ENCODE measurements at places on chromosomes 1 and 21. TPM values are rescaled to one million over a fixed set of nuclear protein-coding genes. Genes with fewer than 3 reads are reported as not detected.

DNA sequence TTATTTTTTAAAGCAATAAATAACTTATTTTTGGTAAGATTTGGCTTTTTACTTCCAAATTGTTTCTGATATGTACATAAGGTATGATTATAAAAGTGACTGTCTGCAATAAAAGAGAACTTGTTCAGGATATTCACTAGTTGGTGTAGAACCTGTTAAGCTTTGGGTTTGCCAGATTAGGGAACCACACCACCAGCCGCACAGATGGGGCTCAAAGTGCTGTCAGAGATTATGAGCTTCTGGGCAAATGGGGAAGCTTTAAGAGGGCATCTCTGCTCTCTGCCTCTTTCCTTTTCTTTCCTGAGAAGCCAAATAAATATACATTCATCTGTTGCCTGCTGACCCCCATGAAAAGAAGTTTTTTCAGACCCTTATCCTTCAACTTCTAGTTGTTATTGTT, 25.4 kb downstream of the IVNS1ABP start:
- DNase-seq, result no peak

- DNase-seq, result peak; percentile 94
Measured at GRCh38 chr1:52574594-52574993, 21.7 kb upstream of the TUT4 start.

DNA sequence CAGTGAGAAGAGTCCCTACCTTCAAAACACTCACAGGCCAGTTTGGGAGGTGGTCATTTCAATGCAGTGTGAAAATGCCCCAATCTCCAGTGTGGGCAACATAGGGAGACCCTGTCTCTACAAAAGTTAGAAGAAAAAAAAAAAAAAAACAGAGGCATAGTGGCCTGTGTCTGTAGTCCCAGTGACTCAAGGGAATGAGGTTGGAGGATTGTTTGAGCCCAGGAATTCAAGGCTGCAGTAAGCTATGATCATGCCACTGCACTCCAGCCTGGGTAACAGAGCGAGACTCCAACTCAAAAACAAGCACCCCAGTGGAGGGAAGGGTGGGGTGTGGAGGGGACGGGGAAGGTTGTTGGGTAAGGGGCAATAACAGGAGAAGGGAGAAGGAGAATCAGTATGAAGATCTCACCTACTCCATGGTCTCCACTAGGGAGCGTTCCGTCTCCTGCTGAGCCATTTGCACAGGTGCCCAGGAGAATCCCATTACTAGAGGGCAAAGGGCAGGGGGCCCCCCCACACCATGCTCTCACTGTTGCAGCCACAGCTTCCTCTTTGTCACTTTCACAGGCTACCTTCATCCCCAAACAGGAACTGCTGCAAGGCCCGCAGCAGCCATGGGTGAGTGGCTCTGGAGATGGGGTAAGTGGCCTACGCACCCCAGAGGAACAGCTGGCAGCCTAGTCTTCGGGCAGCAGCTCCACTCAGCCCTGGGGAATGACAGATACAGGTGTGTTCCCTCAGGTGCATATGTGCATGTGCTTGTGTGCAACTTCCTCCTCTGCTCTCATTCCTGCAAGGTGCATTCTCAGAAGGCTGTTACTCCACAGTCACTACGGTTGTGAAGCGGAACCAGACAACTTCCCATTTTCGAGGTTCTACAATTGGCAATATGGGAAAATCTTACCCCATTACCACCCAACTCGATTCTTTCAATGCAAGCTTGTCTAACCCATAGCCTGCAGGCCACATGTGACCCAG, 87.9 kb upstream of the LYST start:
- no peak for DNase-seq

The PALMD gene
- total RNA-seq, result 8.2 TPM

- no peak for DNase-seq
Measured at GRCh38 chr1:15257309-15257708, 10.3 kb downstream of the FHAD1 start.

The RPS27 gene
- 2,544 TPM for total RNA-seq

- no peak for DNase-seq
Measured at GRCh38 chr21:31221043-31221442, 123.0 kb downstream of the TIAM1 start.

The SNX27 gene
- total RNA-seq, result 25.1 TPM

The FALEC gene
- total RNA-seq, result 0.73 TPM

- peak; percentile 35 for DNase-seq
Measured at GRCh38 chr1:177172866-177173265, 2.1 kb downstream of the BRINP2 start.

DNA sequence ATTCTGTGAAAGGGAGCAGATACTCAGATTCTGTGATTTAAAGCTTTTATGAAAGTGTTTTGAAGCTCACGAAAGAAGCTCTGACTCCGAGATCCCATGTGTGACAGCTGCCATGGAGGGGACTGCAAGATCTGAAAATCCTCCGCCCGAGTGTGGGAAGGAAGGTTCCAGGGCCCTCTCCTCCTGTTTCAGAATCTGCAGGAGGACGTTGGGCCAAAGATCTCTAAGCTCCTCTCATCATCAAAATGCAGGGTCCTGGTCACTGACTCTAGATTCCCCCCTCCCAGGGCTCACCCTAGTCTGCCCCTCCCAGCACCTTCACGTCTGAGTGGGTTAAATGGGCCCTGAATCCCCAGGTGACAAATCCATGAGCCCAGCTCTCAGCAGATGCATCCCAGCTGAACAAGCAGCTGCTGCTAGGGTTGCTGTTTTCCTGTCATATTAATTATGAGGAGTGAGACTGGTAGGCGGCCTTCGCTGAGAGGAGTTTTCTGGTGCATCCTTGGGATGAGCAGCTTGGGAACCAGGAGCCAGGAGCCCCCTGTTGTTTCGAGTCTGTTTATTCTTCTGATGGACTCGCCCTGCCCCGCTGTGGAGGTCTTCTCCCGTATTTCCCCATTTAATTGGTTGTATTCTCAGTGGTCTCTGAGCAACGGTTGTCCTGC, 402.0 kb downstream of the MATN1 start:
- DNase-seq, result no peak

GRCh38 chr1:109484519-109484975, 842 bp downstream of the ATXN7L2 start:
- DNase-seq, result no peak

DNA sequence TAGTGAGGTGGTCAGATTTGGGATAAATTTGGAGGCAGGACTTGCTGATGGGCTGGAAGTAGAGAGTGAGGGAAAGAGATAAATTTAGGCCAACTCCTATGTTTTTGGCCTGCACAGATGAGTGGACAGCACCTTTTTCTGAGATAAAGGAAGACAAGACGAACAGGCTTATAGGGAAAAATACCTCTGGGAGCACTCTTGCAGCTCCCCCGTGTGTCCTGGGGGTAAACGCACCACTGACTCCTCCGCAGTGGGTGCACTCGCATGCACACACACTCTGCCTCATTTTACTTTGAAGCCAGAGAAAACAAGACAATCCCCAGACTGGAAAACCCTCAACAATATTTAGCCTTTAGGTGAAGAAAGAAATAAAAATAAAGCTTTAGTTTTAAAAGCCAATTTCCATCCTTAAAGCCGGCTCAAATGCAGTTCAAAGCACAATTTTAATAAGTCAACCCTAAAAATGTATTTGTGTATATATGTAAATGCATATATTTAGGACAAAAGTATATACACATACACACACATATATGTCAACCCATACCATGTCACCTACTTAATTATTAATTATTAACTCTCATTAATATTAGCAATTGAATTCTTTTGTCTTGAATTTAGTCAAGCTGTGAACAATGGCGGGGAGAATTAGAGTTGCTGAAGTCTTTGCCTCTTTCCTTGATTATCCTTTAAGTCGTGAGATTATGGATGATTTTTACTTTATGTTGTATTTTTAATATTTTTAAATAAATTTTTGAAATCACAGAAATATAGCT, 341.8 kb downstream of the ZNF326 start:
- no peak for DNase-seq

DNA sequence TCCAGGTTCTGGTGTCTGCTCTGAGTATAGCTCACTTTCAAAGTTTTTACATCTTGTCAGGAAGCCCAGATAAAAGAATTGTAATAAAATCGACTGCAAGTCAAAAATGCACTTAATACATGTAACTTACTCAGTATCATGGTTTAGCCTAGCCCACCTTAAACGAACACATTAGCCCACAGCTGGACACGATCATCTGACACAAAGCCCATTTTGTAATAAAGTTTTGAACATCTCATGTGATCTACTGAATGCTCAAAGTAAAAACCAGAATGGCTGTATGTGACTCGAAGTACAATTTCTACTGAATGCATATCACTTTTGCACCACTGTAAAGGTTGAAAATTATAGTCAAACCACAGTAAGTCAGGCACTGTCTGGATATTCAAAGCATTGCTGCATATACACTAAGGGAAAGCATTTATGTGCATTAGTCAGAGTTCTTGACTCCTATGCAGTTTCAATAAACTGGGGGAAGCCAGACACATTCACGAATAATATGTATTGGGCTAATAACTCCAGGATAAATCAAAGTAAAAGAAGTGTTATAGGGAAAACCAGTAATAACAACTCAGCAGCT, 12.2 kb upstream of the TDRD10 start:
- no peak for DNase-seq

DNA sequence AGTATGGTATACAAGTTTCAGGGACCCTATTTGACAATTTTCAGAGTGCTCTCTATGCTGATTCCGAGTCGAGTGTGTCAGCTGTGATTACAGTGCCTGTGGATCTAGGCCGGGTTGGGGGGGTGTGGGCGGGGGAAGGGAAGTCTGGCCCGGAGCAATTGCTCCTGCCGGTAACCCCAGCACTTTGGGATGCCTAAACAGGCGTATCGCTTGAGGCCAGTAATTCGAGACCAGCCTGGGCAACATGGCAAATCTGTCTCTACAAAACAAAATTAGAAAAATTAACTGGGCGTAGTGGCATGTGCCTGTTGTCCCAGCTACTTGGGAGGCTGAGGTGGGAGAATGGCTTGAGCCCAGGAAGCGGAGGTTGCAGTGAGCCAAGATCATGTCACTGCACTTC, 1.6 kb upstream of the IL10RB start:
- DNase-seq, result no peak

DNA sequence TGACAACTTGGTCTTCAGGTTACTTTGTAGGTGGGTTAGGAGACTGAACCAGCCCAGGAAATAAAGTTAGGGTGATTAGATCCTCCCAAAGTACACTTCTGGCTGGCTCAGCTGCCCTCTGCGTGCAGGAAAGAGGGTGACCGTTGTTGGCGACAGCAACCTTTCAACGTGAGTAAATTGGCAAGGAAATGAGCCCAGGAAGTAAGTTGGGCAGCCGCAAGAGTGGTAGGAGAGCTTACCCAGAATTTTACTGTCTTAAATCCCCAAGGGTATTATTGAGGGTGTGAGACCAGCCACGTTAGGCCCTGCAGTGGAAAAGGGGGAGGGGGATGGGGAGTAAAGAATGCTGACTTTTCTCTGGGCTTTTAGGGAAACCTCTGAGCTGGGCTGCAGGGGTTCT, 1.6 kb downstream of the TENT5C start:
- peak; percentile 71 for DNase-seq

DNA sequence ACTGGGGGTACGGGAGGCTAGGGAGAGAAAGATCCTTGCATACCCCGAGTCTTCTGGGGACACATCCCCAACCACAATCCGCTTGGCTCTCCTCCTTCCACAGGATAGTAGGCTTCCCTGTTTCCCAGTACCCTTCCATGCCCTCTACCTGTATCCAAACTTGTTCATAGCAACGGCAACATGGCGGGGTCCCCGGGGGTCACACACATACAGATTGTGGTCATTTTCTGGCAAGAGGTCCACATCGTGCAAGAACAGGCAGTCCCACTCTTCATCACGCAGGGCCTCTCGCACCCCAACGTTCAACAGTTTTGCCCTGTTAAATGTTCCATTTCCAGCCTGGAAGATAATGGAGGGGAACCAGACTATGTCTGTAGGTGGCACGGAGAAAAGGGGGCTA, 3.6 kb downstream of the B4GALT3 start:
- no peak for DNase-seq

DNA sequence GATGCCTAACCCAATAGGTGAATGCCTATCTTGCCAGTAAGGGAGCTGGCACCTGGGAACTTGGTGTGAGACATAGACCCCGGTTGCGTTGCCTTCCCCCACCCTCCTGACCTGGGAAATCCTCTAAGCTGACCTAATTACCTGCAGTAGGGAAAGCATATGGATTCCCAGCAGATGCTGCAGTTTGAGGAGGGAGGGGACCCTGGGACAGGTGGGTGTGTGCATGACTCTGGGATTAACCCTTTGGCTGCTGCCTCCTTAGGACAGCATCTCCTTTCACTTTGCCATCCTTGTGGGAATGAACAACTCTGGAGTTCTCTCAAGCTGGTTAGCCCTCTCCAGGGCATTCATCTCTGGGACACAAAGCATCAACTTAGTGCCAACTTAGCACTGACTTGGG, 16.4 kb upstream of the NFASC start:
- DNase-seq, result no peak

GRCh38 chr1:55040933-55041494, 1.7 kb downstream of the PCSK9 start:
- no peak for DNase-seq

GRCh38 chr1:21894034-21894881, 42.9 kb downstream of the HSPG2 start:
- DNase-seq, result no peak

The RGS8 gene
- not detected for total RNA-seq

The NKAIN1 gene
- total RNA-seq, result 0.18 TPM

- DNase-seq, result peak; percentile 39
Measured at GRCh38 chr1:117150316-117150715, 28.8 kb upstream of the TRIM45 start.

DNA sequence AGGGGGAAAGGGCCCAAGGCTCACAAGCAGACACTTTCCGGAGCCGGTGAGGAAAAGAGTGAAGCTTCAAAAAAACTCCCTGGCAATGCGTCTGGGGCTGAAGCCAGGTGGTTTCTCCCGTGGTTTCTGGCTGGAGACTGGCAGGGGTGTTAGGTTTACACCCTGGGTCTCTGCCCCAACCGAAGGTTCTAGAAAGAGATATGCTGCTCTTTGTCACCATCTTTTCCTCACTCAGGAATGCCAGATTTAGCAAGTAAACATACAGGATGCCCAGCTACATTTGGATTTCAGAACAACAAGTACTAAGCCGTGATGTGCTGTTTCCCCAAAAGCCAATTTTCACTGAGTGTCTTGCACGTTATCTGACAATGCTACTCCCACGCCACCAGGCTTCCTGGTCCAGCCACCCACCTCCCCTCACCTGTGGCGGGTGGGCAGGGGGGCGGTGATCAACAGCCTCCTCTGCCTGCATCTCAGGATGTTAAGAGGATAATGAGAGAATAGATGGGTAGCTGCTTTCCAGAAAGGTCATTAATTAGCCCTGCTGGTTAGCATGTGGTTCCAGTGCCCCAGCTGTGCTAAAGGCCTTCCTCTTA, 69.6 kb upstream of the OLIG2 start:
- DNase-seq, result no peak

DNA sequence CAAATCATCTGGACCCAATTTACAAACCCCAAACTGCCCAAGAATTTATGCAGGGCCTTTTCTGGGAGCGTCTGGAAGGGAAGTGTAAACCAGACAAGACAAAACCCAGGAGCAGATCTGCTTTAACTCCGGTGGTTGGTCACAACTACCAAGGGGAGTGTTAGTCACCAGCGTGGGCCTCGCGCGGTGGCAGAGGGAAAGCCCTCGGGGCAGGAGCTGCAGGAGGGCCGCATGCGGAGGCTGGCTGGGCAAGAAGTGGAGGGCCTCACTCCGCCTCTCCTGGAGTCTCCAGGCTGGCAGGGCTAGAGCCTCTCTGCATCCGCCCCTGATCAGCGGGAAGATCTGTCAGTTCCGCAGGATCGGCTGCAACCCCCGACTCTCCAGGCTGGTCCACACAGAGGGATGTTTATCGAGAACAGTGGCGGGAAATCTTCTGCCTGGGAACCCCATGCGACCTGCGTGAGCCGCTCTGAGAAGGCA, 2.0 kb downstream of the COL24A1 start:
- no peak for DNase-seq

GRCh38 chr1:198499588-198499987, 40.9 kb downstream of the ATP6V1G3 start:
- no peak for DNase-seq

Data from PC-3 (cell line).